ENCODE measurements at places on chromosomes 3 and 15.

DNA sequence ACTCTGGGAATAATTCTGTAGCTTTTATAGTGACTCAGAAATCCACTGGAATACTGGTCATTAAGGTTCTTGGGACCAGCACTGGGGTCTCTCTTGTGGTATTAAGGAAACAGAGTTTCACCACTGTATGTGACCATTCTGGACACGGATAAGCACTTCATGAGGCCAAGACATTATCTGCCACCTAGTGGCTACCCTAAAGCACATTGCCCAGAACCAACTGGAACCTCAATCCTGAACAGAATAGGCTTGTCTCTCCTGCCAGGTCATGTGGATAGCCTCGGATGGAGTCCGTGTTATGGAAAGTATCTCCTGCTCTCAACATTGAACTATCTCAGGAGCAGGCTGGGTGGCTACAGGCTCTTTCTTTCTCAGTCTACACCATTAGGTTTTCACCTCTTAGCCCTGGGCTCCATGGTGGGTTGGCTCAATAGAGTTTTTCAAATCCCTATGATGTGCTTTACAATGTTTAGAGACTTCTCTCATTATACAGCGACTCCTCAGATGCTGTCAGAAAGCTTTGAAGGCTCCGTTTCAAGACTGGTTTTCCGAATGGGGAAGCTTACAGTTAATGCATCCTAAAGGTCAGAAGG is 167.6 kb upstream of the ST8SIA2 start:
- no peak for DNase-seq

DNA sequence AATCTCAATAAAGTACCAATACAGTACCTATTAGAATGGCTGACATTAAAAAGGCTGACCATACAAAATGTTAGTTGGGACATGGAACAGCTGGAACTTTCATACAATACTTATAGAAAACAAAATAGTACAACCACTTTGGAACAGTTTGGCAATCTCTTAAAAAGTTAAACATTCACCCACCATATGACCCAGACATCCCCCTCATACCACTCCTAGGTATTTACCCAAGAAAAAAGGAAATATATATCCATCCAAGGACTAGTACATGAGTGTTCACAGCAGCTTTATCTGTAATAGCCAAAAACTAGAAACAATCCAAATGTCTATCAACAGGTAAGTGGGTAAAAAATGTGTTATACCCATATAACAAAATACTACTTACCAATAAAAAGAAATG is 25.2 kb upstream of the ARF4 start:
- DNase-seq, result no peak

GRCh38 chr3:7787871-7788828 is 713.5 kb upstream of the LMCD1 start:
- no peak for DNase-seq

- DNase-seq, result no peak
Measured at GRCh38 chr3:159884661-159885402, 103.8 kb upstream of the IL12A start.

GRCh38 chr15:79067072-79067833 is 23.3 kb downstream of the RASGRF1 start:
- no peak for DNase-seq

DNA sequence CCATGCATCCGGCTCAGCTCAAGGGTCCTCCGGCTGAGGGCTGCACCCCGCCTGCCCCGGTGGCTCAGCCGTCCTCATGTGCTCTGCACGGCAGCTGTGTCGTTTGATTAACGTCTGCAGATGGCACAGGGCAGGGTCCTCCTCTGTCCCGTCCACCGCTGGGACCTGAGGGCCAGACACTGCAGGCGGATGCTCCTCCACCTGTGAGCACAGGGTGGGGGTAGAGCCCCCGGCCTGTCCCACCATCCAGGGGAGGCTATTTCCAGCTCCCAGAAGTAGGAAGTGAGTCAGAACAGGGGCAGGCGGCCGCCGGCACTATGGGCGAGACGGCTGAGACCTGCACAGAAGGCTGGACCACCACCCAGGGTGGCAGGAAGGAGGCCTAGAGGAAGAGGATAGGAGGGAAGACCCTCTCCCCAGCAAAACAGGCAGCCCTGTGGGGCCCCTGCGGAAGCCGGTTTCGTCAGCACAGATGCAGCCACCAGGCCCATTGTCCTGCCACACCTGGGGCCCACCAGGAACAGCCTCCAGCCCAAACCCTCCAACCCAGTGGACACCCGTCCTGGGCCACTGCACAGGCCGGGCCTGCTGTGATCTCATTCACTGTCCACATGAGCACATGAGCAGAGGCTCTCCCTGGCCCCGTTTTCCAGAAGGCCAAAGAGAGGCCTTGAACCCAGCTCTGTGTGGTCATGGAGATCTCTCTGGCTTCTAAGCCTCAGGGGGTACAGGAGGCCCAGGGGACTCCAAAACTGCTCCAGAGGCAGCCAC is 12.6 kb upstream of the PLXND1 start:
- no peak for DNase-seq

DNA sequence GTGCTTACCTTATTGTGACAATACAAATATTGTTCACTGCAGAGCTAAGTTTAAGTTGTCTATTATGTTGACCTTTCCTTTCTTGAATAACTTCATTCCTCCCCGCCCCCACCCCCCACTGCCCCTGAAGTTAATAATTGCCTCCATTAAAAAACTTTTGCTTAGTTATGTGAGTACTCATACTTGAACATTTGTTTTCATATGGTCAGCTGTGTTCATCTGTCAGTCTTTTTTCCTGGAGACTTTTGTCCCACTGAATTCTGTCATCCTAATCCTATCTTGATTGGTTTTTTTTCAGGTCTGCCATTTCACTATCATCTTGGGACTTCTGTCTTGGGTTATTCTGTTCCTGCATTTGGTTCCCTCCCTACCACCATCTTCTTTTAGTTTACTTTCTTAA is 8.5 kb downstream of the SLC25A36 start:
- DNase-seq, result no peak

- DNase-seq, result no peak
Measured at GRCh38 chr3:15318661-15319060, 13.7 kb downstream of the SH3BP5 start.

- no peak for DNase-seq
Measured at GRCh38 chr3:43178891-43179366, 73.0 kb upstream of the POMGNT2 start.

DNA sequence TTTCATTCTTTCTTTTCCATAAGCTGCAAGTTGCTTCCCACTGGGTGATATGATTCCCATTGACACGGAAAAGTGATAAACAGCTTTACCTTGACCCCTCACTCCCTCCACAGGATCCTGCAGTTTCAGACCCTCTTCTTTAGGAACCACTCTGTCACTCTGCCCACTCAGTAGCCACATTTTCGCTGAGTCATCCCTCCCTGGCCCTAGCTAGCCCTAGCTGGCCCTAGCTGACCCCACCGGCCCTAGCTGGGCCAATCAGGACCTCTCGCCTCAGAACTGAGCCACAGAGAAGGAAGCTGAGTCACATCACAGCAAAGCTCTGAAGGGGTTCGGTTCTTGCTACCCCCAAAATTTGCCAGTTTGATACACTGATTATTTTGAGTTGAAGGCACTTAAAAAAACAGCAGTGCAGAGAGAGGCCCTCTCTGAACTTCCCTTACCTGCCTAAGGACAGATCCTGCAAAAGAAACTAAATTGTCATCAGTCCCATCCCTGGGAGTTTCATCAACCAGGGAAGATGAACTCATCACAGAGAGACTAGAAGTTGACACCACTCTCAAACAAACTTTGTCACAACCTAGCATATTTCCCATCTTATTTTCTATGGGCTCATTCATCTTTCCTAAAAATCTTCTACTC is 233.5 kb upstream of the PROK2 start:
- DNase-seq, result no peak

DNA sequence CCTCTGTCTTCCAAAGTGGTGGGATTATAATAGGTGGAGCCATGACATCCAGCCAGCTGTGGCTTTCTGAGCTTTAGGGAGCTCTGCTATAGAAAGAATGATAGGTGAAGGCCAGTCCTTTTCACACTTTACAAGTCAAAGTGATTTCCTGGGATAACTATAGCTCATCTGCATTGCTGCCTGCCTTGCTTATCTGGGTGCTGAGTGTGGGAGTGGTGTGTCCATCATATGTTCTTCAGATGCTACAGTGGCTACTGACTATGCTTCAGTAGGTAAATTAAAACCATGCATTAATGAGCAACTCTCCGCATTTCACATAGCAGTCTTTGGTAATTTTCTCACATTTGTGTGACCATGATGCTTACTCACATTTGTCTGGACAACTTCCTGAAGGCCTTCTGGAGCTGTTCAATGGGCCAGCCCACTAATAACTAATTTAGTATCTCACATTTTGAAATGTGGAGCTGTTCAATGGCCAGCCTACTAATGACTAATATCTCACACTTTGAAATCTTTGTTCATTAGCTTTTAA is 23.4 kb downstream of the RHOA start:
- DNase-seq, result no peak

- DNase-seq, result no peak
Measured at GRCh38 chr3:67463656-67464055, 190.8 kb downstream of the SUCLG2 start.

- no peak for DNase-seq
Measured at GRCh38 chr3:44359146-44359751, 20.7 kb downstream of the TCAIM start.

Data from stimulated activated CD8-positive, alpha-beta memory T cell treated with anti-CD3 and anti-CD28 coated beads, Interleukin-4, amount 100 ng/mL, for 1 hour (primary cell).